ENCODE measurements at places on chromosomes 1 and 21.

DNA sequence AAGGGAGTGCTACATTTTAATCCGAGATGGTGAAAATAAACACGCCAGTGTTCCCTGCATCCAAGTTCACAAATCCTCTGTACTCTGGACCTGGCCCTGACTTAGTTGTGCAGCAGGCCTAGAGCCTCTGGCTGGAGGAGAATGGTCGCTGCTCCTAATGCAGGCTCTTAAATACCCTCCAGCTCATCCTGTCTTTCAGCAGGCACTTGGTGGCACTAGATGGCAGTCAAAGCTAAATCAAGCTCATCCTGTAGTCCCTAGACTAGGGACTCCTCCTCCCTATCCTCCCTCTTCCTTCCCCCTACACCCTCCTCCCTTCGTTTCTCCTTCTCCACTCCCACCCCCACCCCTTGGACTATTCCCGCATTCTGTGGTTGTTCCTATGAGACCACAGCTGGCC lies 41.6 kb upstream of the MTR start:
- DNase-seq = no peak

DNA sequence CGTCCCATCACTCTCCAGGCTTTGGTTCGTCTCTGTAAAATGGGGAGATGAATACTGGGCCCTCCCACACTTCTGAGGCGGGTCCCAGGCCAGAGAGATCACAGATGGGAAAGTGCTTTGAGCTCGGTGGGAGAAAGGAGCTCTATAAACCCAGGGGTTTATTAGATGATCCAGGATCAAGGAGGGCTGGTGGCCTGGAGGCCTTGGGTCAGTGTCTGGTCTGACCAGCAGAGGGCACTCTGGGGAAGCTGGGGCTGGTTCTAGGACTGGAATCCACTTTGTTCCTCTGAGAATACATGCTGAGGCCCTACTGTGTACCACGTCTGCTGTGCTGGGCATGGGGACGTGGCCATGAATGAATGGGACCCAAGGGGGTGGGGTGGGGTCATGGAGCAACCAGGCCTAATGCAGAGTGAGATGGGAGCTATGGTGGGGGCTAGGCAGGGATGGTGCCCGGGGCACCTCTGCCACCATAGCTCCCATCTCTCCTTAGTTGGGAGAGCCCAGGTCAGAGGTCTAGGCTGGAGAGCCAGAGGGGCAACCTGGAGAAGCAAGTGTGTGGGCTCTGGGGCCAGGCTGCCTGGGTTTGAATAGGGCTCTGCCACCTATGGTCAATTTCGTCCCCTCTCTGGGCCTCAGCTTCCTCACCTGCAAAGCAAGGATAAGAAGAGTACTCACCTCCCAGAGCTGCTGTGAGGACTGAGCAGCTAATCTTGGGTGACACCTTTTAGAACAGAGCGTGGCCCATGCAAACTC lies 9.0 kb upstream of the FAM131C start:
- DNase-seq = peak; percentile 80

- DNase-seq = no peak
These were observed 50.9 kb downstream of the RUNX1 start for GRCh38 chr21:34998176-34998575.

- DNase-seq = no peak
These were observed 81.8 kb downstream of the PBX1 start for GRCh38 chr1:164640686-164641352.

Measured in Right ventricle myocardium superior (tissue), 1 donor.